ENCODE measurements at places on chromosomes 1 and 21.

- DNase-seq, result no peak
Measured at GRCh38 chr1:202656951-202657646, 53.2 kb downstream of the SYT2 start.

- no peak for DNase-seq
Measured at GRCh38 chr1:178818416-178818815, 52.5 kb downstream of the ANGPTL1 start.

DNA sequence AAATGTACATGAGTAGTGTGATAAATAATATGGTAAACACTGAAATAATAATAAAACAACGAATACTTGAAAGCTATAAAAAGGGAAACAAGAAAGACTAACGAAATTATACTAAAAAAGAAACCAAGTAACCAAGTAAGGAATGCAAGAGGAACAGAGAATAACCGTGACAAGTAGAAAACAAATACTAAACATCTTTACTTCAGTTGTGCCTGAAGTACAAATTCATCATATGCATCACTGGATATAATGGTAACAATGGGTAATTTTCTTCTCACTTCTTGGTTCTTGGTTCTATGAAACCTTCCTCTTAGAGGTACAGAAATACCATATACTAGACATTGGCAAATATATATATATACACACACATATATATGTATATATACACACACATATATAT lies 1093.6 kb upstream of the B3GALT2 start:
- DNase-seq, result no peak

GRCh38 chr1:216944864-216945510 lies 221.8 kb upstream of the ESRRG start:
- no peak for DNase-seq

DNA sequence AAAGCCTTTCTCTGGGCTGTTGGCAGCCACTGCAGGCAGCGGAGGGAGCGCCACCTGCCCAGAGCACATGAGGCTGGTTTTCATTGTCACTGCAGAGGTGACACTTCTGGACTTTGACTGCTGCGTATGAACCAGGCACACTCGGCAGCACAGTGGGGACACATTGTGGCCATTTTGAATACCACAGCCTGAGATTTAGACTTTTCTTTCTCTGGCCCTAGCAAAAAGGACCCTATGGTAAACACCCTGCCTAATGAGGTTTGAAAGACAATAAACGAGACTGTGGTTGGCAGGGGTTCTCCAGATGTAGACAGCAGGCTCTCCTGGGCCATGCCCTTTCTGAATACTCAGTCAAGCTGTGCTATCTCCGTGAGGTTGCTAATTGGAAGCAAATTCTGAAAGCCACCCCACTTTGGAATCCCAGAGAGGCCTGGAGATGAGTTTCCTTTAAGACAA lies 12.0 kb upstream of the KCNE2 start:
- no peak for DNase-seq

GRCh38 chr1:109625176-109625575 lies 5.5 kb downstream of the AMPD2 start:
- no peak for DNase-seq

DNA sequence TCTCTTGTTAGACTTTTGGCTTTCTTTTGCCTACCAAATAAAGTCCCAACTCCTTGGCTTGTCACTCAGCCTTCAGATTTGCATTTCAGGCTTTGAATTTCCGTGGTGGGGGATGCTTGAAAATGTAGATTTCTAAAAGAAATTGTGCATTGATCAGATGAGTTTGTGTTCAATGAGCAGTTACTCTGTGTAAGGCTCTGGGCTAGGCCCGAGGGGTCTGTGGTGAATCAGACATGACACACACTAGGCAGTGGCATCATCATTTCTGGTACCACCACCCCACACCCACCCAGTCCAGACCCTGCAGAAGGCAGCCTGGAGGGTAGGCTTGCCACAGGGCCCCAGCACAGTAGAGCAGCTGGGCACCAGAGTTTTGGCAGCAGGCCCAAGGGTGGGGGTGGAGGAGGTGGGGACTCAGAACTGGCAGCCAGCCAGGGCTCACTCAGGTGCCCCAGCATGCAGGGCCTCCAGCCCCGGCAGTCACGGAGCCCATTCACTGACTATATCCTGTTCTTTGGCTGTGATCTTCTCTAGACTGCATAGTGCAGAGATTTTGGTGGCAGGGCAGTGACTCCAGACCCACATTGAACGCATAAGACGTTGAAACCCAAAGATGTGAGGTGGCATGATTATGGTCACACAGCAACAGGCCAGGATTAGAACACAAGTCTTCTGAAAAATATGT lies 97.2 kb upstream of the ARTN start:
- peak; percentile 95 for DNase-seq

DNA sequence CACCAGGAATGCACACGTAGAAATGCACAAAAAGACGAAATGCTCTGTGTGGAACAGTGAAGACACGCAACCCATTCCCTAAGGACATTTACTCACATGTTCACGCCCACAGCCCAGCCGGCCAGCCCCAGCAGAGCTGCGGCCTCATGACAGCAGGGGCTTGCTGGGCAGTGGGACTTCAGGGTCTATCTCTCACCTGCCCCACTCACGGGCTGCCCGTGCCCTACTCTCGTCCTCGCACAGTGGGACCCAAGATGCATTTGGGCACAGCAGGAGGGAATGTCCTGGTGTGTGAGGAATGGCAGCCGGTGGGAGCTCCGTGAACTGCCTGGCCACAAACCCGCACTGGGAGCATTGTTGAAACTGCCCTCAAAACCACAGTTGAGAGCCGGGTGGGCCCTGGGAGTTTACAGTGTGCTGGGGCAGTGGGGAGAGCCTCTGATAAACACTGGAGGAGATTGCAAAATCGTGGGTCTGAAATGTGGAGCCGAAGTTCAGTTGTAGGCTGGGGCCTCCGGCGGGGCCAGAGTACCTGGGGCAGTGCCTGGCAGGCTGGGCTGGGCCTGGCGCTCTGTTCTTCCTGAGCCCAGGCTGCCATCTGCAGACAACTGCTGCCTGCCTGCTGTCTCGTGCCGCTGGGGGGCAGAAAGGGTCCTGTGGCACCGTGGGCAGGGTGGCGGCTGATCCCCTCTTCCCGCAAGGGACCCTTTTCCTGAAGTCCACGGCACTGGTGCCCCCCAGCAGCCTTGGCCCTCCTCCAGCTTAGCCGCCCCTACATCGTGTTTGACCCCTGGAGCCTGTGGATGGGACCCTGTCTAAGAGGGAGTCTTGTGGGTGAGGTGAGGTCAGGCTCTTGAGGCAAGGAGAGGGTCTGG lies 20.7 kb upstream of the POFUT2 start:
- peak; percentile 38 for DNase-seq

- DNase-seq, result no peak
Measured at GRCh38 chr1:178412400-178412770, 84.4 kb downstream of the CLEC20A start.

GRCh38 chr1:247373721-247374141 lies 42.1 kb upstream of the ZNF496 start:
- no peak for DNase-seq

- DNase-seq, result no peak
Measured at GRCh38 chr1:27097484-27097917, 57.4 kb downstream of the SLC9A1 start.

GRCh38 chr1:38095454-38095931 lies 48.9 kb upstream of the POU3F1 start:
- DNase-seq, result no peak

GRCh38 chr1:18721041-18721440 lies 90.4 kb downstream of the PAX7 start:
- DNase-seq, result no peak

GRCh38 chr1:107563441-107563840 lies 401.5 kb downstream of the VAV3 start:
- DNase-seq, result no peak

DNA sequence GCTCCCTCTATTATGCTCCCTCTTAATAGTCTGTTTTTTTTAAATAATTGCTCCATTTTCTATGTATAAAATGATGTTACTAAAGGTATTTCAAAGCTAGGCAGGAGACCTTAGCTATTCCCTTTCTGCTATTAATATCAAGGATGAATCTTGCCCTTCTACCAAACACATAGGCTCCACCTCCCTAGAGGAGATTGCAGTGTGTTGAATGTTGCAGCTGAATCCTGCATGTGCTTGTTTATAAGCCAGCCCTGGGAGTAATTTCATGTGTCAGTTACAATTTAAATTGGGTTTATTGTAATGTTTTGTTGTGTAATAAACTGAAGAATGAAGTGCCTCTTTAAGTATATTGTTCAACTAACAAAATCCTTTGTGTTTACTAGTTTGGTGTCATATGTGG lies 66.0 kb downstream of the TMEM200B start:
- no peak for DNase-seq

- DNase-seq, result no peak
Measured at GRCh38 chr21:37940691-37941090, 24.4 kb upstream of the KCNJ6 start.

DNA sequence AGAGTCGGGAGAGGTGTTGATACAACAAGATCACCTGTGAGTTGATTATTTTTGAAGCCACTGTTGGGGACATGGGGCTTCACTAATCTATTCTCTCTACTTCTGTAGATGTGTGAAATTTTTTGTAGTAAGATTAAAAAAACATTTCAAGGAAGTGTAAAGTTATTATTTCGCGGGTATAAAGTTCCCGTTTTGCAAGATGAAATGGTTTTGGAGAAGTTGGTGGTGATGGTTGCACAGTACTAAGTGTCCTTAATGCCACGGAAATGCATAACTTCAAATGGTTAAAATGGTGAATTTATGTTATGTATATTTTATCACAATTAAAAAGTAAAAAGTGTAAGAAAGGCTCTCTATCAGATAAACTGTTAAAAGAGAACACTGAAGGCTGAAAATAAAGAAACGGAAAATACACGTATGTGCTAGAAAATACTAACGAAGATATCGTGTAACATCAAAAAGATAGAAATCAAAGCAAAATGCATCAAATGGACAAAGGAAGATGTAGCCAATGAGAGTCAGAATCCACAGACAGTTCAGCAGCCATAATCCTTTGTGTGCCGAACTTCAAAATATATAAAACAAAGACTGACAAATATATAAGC lies 2.9 kb upstream of the ITGB2 start:
- DNase-seq, result no peak

Data from RWPE2 (cell line).